ENCODE measurements at places on chromosomes 6 and 20. TPM values are rescaled to one million over a fixed set of nuclear protein-coding genes. Genes with fewer than 3 reads are reported as not detected.

MEP1A gene
- total RNA-seq: not detected

FHL5 gene
- total RNA-seq: not detected

STMN3 gene
- total RNA-seq: 1.1 TPM

C6orf163 gene
- total RNA-seq: 2.7 TPM

GRCh38 chr20:57970856-57971255, 257.6 kb downstream of the ANKRD60 start:
- no peaks in the 10 kb centered on the region for H3K27me3 ChIP-seq
- no peak overlapping the region for H3K4me3 ChIP-seq
- no peaks in the 10 kb centered on the region for H3K36me3 ChIP-seq
- DNase-seq: no peak

DNA sequence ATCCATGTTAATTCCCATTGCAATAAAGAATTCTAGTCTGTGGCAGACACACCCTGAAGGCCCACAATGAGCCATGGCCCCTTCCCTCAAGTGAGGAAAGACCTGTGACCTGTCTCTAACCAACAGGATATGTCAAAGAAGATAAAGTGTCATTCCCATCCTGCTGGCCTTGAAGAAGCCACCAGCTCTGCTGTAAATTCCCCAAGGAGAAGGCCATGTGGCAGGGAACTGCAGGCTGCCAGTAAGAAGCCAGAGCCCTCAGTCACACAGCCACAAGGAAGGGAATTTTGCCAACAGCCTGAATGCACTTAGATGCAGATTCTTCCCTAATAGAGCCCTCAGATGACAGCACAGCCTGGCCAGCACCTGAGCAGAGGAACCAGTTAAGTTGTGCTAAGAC, 24.8 kb downstream of the VIP start:
- no peak overlapping the region for H3K4me3 ChIP-seq
- H3K27ac ChIP-seq: no peak overlapping the region
- no peaks in the 10 kb centered on the region for H3K36me3 ChIP-seq
- peak; percentile 43 for DNase-seq

GRCh38 chr6:149901444-149902140, 3.7 kb upstream of the RAET1E start:
- no peaks in the 10 kb centered on the region for H3K27me3 ChIP-seq
- no peak overlapping the region for H3K27ac ChIP-seq
- no peak for DNase-seq
- peaks cover 13% of the 10 kb centered on the region for H3K4me1 ChIP-seq
- H3K4me3 ChIP-seq: no peak overlapping the region
- no peaks in the 10 kb centered on the region for H3K36me3 ChIP-seq

DNA sequence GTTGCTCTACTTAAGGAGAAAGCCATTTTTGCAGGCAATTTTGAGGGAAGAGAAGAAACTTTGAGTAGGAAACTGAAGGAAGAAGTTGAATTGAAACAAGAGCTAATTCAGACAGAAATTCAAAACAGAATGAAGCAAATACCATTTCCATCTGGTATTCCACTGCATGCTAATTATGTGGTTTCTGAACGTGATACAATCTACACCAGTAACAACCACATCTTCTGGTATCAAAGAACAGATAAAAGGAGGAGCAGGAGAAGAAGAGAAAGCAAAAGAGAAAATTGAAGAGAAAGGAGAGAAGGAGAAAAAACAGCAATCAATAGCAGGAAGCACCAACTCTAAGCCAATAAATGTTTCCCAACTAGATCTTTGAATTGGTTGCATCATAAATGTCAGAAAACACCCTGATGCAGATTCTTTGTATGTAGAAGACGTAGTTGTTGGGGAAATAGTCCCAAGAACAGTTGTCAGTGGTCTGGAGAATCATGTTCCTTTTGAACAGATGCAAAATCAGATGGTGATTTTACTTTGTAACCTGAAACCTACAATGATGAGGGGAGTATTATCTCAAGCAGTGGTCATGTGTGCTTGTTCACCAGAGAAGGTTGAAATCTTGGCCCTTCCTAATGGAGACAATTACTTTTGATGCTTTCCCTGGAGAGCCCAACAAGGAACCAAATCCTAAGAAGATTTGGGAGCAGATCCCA, 132.4 kb downstream of the MACROD2 start:
- H3K27me3 ChIP-seq: no peaks in the 10 kb centered on the region
- no peaks in the 10 kb centered on the region for H3K4me1 ChIP-seq
- no peaks in the 10 kb centered on the region for H3K36me3 ChIP-seq

- H3K4me1 ChIP-seq: no peaks in the 10 kb centered on the region
- DNase-seq: no peak
- no peak overlapping the region for H3K4me3 ChIP-seq
- no peaks in the 10 kb centered on the region for H3K36me3 ChIP-seq
Measured at GRCh38 chr6:97689078-97689754, 406.2 kb upstream of the MMS22L start.

- DNase-seq: peak; percentile 93
- no peak overlapping the region for H3K27ac ChIP-seq
- no peaks in the 10 kb centered on the region for H3K36me3 ChIP-seq
- peak overlapping the region; percentile 73 for H3K4me3 ChIP-seq
- H3K4me1 ChIP-seq: peaks cover 37% of the 10 kb centered on the region
Measured at GRCh38 chr6:36131511-36132245, 1.4 kb downstream of the MAPK13 start.

DNA sequence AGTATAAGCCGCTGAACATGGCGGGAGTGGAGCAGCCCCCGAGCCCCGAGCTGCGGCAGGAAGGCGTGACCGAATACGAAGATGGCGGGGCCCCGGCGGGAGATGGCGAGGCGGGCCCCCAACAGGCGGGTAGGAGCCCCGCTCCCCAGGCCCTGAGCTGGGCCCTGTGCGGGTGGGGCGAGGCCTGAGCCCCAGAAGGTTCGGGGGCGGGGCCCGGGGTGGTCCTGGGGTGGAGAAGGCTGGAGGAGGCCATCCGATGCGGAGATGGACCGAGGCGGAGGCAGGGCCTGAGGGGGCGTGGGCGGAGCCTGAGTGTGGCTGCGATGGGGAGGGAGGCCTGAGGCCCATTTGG, 7.1 kb downstream of the L3MBTL1 start:
- H3K4me1 ChIP-seq: peaks cover 5% of the 10 kb centered on the region
- H3K36me3 ChIP-seq: no peaks in the 10 kb centered on the region
- peak overlapping the region; percentile 77 for H3K4me3 ChIP-seq
- H3K27ac ChIP-seq: no peak overlapping the region

- H3K36me3 ChIP-seq: no peaks in the 10 kb centered on the region
- DNase-seq: no peak
- H3K27ac ChIP-seq: no peak overlapping the region
- H3K27me3 ChIP-seq: no peaks in the 10 kb centered on the region
- H3K4me3 ChIP-seq: no peak overlapping the region
Measured at GRCh38 chr6:40187535-40188144, 253.4 kb upstream of the MOCS1 start.

DNA sequence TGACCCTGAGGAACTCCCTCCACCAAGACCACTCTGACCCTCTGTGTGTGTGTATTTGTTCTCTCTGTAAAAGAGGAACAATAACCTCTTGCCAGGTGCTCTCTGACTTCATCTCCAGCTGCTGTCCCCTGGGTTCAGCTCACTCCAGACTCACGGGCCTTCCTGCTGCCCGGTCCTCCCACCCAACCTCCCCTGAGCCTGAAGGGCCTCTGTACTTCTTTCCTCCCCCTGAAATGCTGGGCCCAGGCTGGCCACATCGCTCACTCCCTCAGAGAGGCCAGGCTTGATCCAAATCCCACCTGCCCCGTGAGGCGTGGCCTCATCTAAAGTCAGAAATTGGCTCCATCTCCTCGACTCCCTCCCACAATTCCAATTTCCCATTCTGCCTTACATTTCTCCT, 202.4 kb downstream of the PRKN start:
- H3K4me3 ChIP-seq: no peak overlapping the region
- H3K27ac ChIP-seq: no peak overlapping the region
- no peaks in the 10 kb centered on the region for H3K27me3 ChIP-seq
- H3K36me3 ChIP-seq: no peaks in the 10 kb centered on the region
- DNase-seq: no peak

GRCh38 chr6:163412801-163413344, 1.6 kb upstream of the QKI start:
- peak overlapping the region; percentile 88 for H3K27ac ChIP-seq
- H3K4me1 ChIP-seq: peaks cover 9% of the 10 kb centered on the region
- peak overlapping the region; percentile 83 for H3K4me3 ChIP-seq

DNA sequence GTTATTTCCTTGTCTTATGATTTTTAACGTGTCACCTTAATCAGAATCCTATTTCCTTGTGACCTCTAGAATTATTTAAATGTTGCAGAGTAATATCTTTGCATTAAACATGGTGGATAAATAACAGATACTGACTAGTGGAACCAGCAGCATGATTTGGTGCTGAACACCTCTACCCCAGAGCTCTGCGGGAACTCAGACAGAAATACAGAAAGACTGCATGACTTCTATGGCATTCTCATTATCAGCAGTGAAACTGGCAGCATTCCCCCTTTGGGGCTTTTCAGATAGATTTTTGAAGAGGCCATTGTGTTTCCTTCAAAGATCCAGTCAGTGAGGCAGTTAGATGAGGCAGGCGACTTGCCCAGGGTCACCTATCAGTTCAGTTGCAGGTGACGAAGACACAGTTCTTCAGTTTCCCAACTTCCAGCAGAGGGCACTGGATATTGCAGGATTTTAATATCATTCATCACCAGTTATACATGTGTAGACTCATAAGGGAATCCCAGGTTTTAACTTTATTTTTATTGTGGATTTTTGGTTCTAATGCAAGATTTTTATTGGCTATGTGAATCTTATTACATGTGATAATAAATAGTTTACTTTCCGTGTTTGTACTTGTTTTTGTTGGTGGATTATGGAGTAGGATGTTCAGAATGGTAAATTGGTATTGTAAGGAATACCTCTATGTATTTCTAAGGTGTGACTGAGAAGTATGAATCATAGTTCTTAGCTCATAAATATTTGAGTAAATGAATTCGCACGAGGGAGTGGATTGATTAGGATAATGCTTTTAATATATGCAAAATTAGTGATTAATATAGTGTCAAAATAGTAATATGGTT, 81.3 kb downstream of the AFDN start:
- H3K4me1 ChIP-seq: no peaks in the 10 kb centered on the region
- H3K27me3 ChIP-seq: no peaks in the 10 kb centered on the region
- H3K4me3 ChIP-seq: no peak overlapping the region
- no peaks in the 10 kb centered on the region for H3K36me3 ChIP-seq

- H3K27ac ChIP-seq: no peak overlapping the region
- no peaks in the 10 kb centered on the region for H3K36me3 ChIP-seq
- H3K4me3 ChIP-seq: no peak overlapping the region
- H3K27me3 ChIP-seq: no peaks in the 10 kb centered on the region
- no peak for DNase-seq
Measured at GRCh38 chr6:113921299-113921904, 49.5 kb downstream of the HDAC2 start.

DNA sequence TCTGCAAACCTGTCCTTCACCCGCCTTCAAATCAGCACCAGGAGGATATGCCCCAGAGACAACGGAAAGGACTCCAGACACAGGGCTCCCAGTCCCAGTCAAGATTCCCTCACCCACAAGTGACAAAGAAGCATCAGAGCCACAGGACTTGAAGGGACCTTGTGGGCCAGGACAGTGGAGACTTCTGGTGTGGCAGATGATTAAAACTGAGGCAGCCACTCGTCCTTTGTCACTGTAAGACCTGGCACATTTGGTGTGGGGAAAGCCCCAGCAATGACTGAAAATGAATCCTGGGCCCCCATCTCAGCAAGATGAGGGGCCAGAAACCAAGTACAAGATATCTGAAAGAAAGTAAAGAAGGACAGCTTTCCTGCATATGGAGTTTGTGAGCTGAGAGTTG, 15.6 kb upstream of the GMPR start:
- no peaks in the 10 kb centered on the region for H3K4me1 ChIP-seq
- DNase-seq: no peak
- H3K27ac ChIP-seq: no peak overlapping the region
- no peaks in the 10 kb centered on the region for H3K36me3 ChIP-seq
- H3K4me3 ChIP-seq: no peak overlapping the region
- H3K27me3 ChIP-seq: peaks cover 4% of the 10 kb centered on the region

DNA sequence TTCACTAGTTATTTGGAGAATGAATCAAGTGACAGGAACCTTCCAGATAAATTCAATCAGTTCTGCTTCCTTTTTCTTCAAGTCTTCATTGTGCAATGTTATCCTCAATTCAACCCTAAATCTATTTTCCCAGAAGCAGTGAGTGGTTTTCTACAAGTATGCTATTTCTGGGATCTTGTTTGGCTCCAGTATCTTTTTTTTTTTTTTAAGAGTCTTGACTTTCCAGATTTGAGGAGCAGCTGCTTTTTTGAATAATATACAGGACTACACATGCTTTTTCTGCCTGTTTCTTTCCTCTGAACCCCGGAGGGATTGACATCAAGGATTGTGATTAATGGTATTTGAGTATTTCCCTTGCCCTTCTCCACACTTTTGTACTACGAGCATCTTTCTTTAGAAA, 339.2 kb upstream of the JAG1 start:
- H3K4me1 ChIP-seq: no peaks in the 10 kb centered on the region
- H3K4me3 ChIP-seq: no peak overlapping the region
- H3K27me3 ChIP-seq: no peaks in the 10 kb centered on the region
- no peak overlapping the region for H3K27ac ChIP-seq

GRCh38 chr6:32637219-32637880, at the start of gene HLA-DQA1:
Gene HLA-DQA1, plus strand, starts transcription at chr6:32637406. Its CDS starts 53 bp downstream, at chr6:32637459.
- H3K4me1 ChIP-seq: no peaks in the 10 kb centered on the region
- no peak within 1 kb of the TSS for H3K4me3 ChIP-seq
- H3K27me3 ChIP-seq: no peaks in the 10 kb centered on the region
- DNase-seq: no peak

Measured in osteoblast (primary cell).